ENCODE measurements at places on chromosomes 7 and 10.

DNA sequence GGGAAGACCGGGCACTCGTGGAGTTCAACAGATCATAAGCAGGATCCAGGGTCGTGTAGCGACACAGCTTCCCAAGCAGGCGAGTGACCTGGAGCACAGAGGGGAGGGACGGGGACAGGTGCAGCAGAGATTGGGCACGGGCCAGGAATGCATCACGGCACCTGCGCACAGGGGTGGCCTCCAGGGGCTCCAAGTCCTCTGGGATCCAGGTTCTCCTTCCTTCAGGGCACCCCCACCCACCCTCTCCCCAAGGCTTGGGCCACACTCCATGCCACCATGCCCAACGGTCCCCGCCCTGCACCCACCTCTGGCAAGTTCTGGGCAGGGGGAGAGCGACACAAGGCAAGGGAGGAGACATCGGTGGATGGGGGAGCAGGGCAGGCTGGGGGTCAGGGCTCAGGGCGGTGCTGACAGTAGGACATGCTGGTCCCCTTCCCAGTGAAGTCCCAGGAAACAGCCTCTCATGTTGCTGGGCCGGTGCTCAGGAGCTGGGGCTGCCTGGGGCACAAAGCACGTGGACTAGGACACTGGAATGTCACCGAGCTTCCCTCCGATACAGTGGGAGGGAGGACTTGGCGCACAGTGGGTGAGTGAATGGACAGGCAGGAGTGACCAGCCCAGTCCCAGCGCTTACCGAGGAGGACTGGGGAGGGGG, 597.3 kb downstream of the PTPRN2 start:
- no peak for DNase-seq

DNA sequence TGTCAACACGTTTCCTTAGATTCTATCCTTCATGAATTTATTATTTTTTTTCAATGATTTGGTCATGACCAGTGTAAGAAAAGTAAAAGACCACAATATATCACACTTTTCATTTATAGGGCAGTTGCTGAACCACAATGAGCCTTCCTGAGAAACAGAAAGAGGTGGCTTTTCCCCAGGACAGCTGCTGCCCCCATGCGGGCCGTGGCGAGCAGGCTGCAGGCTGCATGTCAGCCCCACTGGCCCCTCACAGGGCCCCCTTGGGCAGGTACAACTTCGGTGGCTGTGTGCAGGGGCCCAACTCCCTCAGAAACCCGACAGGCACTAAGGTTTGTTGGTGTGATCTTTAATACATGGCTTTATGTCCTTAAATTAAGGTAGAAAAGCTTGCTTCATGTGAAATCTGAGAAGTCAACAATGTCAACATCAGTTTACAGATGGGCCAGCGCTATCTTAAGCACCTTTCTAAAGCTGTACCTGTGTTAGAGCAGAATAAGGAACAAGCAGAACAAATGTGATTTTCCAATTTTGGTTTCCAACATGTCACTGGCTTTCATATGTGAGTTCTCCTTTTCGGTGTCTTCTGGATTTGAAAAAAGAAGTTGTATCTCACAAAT, 10.6 kb downstream of the BEND7 start:
- DNase-seq, result no peak

DNA sequence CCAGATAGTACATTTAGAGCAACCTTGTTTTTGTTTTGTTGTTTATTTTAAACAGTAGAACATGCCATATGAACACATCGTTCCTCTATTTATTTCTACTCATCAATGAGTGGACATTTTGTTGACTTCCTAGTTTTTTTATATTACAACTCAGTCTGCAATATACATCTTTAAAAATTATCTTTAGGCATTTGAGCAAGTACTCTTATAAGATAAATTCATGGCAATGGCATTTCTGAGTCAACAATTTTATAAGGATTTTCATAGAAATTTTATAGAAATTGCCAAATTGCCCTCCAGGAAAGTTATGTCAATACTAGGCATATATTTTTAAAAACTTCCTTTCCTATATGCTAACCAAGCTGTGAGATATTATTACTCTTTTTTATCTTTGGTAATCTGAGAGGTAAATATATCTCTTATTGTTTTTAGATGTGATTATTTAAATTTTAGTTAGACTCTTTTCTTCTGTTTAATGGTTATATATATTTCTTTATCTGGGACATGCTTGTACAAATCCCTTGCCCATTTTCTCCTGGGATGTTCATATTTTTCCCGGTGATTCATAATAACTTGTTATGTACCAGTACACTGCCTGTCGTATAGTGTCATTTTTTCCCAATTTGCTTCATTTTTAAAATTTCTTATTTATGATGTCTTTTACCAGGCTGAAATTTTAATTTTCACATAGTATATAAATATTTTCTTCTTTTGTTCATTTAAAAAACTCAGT, 50.5 kb downstream of the FZD1 start:
- no peak for DNase-seq

- DNase-seq, result no peak
These were observed 2.3 kb downstream of the KLF6 start for GRCh38 chr10:3782451-3783315.

- DNase-seq, result no peak
These were observed 9.9 kb downstream of the VIM start for GRCh38 chr10:17237915-17238444.

DNA sequence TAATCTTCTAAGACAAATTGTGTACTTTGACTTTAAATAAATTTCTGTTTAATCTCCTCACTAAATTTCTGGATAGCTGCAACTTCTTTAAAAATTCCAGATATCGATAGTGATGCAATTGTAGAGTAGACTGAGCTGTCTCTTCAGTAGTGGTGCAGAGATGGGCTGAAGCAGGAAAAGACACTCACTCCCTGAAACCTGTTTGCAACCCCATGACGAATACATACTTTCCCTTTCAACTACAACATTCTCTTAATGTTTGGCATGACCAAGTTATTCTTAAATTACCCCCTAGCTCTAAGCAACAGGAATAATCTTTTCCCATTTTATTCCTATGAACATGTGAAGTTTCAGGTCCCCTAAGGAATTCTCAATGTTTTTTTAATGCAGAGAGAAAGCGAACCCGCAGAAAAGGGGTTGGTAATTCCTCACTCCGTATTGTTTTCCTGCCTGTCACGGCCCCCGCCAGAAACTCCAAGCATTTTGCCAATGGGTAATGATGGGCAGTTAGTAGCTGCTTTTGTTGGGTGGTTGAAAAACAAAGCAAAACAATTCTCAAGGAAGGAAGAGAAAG, 1.3 kb downstream of the THSD7A start:
- no peak for DNase-seq

DNA sequence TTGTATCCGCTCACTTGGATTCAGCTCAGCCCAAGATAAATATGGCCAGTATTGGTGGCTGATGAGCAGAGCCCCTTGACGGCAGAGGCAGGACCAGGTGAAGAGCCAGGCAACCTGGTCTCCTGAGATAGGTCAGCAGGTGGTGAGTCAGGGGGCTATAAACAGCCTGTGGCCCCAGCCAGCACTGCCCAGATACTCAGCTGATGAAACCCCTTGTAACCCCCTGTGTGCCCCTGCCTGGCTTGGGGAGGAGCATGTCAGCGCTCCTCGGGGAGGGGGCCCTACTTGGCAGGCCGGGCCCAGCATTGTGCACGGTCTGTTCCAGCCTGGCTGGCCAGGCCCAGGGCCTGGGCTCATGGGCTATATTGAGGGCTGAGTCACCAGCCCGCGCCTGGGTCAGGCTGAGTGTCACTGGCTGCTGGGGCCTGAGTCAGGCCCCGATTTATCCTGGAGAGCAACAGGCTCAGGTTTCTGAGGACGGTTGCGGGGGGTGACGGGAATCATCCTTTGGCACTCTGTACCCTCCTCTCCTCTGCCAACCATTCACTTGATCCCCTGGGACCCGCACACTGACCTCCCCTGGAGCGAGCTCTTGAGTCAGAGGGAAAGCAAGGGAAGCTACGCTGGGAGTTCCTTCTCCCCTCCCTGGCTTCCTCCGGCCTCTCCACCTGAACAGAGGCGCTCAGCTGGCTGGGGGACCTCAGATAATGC, 2.8 kb upstream of the FLNC start:
- no peak for DNase-seq

GRCh38 chr7:139735912-139736595, 41.7 kb downstream of the HIPK2 start:
- no peak for DNase-seq

GRCh38 chr7:98626460-98627412, 9.7 kb downstream of the NPTX2 start:
- DNase-seq, result no peak

DNA sequence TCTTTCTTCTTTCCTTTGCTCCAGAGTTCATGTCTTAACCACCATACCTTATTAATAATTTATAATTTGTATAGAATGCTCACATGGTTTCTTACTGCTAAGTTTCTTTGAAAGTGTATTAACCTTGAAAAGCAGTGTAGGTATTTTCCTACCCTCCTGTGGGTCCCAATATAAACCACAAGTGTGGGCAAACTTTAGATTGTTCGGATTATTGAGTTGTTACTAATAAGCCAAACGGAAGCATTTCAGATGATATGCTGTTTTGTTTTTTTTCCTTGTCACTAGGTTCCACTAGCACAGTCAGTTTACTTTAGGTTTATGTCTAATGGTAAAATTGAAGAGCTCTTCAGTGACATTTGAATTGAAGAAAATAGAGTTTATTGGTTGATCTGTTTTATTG, 10.2 kb downstream of the SSBP1 start:
- DNase-seq, result no peak

DNA sequence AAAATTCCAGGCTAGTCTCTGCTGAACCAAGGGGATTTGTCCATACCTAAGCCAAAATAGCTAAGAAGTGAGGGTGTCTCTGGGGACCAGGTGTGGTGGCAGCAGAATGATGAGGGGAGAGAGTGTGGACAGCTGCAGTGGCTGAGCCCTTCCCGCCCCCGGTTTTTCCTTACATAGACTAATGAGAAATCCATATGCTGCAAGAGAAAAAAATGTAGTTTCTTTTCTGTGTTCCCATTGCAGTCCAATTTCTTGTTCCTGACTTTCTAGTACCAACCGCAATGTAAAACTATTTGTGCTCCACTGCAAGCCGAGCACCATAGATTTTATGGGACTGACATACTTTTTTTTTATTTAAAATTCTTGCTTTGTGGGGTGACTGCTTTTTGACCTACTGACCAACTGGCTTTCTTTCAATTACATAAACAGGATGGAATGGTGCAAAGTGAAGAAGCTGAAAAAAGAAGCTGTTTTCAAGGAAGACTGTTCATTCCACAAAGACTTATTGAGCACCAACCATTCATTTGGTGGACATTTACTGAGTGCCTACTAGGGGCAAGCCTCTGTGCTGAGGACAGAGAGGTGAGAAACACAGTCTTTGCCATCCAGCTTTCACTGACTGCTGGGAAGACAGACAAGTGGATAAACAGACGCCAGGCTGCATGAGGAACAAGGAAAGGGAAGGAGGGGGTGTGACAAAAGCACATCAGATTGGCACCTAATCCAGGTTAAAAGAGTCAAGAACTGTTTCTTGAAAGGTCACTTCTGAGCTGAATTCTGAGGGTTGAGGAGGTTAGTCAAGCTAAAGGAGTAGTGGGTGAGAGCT, 9.8 kb downstream of the CEP41 start:
- DNase-seq, result no peak

- DNase-seq, result no peak
These were observed 11.1 kb downstream of the HOXA4 start for GRCh38 chr7:27119412-27119911.

- no peak for DNase-seq
These were observed 62.4 kb downstream of the THNSL1 start for GRCh38 chr10:25078658-25079431.

DNA sequence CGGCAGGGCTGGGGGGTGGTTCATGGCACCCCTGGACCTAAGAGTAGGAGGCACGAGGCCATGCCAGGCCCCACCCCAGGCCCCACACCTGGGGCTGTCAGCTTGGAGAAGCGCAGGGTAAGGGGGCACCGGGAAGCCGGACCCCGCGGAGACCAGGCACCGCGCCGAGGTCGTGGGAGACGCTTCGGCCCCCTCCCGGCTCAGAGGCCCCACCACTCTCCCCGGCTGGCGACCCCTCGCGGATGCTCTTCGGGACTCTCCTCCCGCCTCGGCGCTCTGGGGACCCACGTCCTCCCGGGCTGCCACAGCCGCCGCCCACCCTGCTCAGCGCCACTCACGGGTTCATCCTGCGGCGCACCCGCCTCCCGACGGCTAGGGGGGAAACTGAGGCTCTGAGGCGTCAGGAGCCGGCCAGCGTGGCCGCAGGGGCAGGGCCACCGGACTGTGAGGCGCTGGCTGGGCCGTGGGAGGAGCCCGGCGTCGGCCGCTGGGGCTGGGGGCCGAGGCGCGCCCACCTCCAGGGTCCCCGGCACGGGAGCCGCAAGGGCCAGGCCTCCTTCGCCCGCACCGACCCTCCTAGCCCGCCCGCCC, 25.9 kb downstream of the PDGFA start:
- DNase-seq, result no peak

GRCh38 chr7:98998821-98999725, 120.7 kb downstream of the TRRAP start:
- DNase-seq, result no peak

DNA sequence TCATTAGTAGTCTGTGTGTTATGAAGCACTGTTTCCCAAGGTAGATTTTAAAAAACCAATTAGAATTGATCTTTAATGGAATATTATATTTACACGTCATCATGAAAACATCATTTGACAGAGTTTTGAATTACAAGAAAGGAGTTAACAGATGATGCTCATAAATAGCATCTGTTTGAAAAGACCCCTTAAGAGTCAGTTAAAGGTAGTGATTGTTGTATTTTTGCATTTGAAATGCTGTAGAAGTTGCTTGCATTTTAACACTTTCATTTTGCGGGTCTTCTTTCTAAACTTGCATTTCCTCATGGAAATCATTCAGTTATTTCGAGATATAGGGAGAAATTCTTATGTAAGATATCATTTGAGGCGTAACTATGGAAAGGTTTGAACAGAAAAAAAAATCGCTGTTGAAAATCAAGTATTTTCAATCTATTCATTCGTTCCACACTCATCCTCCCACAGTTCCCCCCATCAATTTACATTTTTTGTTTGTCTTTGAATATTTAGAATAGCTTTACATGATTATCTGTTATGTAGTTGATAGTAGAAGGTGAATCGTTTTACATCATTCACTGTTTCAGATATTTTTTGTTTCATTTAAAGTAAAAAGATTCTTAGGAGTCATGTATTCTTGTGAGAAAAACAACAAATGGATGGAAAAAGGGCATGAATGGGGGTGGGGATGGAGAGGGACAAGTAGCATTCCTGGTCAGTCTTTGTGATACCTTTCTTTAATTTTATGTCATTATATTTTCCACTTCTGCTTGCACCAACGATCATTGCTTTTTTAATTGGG, 3.0 kb upstream of the SKIDA1 start:
- DNase-seq, result no peak

- no peak for DNase-seq
These were observed 191.2 kb upstream of the PRSS1 start for GRCh38 chr7:142557971-142558582.

DNA sequence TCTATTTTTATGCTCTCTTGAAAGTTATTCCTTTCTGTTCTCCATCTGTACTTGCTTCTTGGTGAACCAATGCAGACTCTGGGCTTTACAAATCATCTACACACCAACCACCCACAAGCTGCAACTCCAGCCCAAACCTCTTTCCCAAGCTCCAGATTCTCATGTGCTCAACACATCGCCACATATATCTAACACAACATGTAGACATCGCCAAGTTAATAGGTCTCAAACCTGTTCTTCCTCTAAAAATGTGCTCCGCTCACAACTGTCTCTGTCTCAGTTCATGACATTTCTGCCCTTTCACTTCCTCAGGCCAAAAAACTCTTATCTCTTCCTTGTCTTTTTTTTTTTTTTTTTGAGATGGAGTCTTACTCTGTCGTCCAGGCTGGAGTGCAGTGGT, 95.7 kb upstream of the EEPD1 start:
- no peak for DNase-seq

GRCh38 chr7:20748853-20749252, 37.8 kb downstream of the SP8 start:
- DNase-seq, result no peak
